ENCODE measurements at places on chromosomes 13 and 19.

DNA sequence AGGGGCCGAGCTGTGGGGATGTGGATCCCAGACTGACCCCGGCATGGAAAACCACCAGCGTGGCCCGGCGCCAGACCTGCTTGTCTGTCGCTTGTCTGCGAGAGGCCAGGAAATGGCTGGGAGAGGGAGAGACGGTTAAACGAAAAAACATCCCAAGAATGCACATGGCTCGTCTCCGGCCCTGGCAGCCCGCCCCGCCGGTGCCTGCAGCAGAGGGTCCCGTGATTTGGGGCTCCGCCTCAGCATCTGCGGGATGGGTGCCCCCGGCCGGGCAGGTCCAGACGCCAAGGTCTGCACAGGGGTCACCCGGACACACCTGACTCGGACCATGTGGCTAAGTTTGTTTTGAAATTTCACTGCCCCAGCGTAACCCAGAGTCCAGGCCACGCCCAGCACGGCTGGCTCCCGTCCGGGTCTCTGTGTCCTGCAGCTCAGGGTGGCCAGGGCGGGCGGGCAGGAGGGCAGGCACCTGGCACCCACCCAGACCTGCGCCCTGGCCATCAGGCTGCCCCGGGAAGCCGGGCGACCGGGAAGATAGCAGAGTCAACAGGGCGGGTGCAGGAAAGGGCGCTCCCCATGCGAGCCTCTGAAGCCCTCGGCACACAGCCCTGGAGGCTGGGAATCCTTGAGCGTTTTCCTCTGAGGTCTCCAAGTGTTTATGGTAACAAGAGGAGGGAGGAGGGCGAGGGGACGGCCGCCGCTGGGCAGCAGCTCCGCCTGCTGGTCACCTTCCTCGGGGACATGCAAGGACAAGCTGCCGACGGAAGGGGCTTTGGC is 103.2 kb downstream of the GADD45B start:
- peak; percentile 83 for DNase-seq

DNA sequence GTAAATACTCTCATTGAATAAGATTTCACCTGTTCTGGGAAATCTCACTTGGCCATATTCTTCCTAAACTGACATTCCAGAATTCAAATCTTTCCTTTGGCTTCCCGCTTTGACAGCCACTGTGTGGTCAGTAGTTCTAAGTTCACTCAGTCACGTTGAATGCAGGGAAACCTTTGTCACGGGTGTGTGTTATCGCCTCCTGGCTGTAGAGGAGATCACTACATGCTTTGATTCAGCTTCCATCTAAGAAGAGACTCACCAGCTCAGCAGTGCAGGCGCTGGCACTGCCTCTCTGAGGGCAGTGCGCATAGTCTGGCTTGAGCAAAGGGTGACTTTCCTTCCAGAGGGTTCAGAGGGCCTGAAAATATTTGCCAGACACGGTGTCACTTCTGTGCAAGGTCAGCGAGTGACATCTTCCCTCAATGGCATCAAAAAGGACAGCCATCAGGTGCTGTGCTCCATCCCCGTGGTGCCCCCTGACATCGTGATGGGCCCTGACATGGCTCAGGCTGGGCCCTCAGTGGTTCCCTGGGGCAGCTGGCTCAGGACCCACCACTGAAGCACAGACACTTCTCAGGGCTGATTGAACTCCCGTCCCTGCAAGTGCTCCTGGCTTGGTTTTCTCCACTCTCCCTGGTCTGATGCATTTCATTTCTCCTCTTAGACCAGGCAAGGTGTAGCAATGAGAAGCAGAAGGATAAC is 635.4 kb upstream of the ARGLU1 start:
- DNase-seq = peak; percentile 39

DNA sequence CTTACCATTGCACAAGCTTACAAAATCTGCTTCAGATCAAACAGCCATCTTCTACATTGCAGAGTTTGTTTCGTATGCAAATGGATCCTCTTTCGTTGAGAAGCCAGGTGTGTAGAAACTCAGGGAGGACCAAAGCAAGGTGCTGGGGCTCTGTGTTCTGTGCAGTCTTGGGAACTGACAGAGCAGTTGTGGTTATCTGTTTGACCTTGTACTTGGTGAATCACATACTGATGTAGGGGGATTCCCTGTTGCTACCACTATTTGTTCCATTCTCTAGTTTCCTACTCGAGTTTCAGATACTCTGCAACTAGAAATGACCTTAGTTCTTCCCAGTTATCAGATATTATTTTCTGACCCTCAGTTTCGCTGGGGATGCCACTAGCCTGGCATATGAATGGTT is 95.2 kb upstream of the CLDN10 start:
- no peak for DNase-seq

DNA sequence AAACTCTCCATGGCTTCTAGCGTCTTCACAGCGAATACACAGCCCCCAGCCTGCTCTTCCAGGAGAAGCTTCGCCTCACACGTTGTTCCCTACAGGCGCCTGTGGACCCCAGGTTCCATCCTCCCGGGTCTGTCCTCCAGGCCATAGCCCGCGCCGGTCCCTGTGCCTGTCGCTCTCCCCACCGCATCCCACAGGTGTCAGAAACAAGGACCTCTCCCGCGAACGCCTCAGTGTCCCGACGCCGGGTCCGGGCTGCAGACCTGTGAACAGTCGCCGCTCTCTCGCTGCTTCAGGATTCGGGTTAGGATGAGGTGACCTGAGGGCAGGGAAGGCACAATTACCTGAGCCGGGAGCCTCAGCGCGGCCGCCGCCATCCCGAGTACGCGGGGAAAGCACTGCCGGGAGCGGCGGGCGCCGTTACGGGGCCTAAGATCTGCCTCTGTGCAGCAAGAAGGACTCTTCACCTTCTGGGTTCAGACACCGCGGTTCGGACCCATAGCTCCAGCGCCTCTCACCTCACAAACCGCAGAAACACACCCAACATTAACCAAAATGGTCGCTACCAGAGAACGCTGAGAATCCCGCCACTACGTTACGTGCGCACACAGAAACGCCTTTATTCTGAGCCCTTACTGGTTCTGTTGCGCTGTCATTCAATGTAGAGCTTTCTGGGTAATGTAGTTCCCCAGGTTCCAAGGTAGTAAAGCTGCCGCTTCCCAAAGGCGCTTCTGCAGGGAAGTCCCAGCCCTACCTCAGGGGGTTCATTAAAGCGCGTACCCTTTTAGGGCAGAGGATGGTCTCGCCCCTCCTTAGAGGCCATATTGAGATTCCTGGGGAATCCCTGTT is at the start of gene ZNF418:
ZNF418 (minus strand) TSS at position 583 of the 846 bp plus-strand sequence. CDS start 1,580 bp downstream, outside the sequence.
- DNase-seq = peak; percentile 74

DNA sequence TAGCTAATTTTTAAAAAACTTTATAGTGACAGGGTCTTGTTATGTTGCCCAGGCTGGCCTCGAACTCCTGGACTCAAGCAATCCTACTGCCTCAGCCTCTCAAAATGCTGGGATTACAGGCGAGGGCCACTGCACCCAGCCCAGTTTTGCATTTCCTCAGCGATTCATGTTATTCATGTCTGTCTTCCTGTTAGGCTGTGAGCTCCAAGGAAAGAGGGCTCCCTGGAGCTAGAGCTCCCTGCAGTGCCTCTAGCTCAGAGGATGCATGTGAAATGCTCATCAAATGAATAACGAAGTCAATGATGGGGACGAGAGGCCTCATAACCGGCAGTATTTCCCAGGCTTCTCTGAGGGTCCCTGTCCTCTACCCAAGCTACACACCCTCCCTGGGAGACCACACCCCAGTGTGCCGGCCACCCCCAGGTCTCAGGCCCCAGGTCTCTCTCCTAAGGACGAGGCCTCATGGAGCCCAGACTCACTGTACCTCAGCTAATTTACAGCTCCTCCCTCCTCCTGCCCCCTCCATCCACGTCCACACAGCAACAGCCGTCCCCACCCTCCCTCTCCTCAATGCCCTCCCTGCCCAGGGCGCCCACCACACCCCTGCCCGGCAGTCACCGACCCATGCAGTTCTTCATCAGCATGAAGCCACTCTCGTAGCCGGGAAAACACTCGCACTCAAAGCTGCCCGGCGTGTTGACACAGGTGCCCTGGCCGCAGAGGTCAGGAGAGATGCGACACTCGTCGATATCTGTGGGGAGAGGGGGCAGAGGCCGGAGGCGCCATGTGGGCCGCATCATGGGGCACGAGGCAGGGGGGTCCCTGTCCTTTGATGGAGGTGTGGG is 28.5 kb downstream of the FBN3 start:
- DNase-seq = no peak

GRCh38 chr19:23527797-23528196 is 132.5 kb upstream of the ZNF91 start:
- no peak for DNase-seq

DNA sequence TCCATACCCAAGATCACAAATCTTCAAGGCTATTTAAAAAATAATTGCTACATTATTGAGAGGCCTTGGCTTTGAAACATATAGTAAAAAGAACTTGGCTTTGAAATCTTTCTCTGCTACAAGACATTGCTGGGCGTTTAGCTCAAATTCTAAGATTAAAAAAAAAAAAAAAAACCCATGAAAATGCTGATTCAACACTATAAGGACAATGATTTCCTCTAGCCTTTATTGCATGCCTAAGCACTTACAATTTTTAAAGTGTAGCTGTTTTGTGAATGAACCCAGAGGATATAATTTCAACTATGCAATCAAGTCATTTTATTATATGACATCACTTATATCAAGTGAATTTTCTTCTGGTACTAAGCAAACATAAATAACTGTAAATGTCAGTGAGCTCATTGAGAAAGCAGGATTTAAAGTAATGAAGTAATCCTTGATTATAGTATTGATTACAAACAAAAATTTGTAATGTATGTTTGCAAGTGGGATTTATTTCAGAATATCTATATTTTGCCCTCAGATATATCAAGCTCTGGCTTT is 340.0 kb upstream of the GPC6 start:
- DNase-seq = no peak

DNA sequence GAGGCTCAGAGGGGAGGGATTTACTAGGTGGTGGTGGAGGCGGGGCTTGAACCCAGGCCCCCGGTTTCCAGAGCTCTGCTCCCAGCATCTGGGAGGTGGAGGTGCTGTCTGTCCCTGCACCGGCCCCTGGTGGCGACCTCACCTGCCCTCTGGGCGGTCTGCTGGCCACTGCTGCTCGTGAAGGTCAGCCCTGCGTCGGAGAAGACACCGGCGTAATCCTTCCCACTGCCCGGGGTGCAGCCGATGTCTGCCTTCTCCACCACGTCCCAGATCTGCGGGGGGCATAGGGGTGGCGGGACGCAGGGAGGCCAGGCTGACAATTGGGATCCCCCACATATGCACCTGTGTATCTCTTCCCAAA is 12.8 kb downstream of the C3 start:
- no peak for DNase-seq

DNA sequence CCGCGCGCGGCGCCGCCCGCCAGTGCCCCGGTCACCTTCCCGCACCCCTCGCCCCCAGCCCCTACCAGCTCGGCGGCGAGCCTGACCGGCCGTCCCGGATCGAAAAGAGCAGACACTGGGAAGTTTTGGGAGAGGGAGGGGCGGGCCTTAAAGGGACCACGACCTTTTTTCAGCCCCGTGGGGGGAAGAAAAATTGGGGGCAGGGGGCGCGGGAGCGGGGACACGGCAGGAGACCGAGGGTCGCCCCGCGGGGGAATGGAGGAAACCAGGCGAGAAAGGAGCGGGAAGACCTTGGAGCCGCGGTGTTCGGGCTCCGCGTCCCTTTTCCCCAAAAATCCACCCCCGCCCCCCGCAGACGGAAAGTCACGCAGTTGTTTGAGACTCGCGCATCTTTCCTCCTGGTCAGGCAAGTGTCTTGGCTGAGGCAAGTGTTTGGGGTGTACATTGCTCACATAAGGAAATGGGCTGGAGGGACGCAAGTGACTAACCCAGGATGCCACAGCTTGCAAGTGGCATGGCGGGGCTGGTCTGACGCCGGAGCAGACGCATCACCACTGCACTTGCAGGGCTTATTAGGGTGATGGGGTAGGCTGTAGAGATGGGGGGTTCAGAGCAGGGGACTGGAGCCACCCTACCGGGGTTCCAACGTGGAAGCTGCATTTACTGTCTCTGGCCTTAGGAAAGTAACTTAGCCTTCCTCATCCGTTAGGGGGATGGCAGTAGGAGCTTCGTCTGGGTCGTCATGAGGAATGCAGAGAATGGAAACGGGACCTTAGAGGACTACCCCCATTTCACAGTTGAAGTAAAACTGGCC is 2.7 kb upstream of the HNRNPL start:
- no peak for DNase-seq

DNA sequence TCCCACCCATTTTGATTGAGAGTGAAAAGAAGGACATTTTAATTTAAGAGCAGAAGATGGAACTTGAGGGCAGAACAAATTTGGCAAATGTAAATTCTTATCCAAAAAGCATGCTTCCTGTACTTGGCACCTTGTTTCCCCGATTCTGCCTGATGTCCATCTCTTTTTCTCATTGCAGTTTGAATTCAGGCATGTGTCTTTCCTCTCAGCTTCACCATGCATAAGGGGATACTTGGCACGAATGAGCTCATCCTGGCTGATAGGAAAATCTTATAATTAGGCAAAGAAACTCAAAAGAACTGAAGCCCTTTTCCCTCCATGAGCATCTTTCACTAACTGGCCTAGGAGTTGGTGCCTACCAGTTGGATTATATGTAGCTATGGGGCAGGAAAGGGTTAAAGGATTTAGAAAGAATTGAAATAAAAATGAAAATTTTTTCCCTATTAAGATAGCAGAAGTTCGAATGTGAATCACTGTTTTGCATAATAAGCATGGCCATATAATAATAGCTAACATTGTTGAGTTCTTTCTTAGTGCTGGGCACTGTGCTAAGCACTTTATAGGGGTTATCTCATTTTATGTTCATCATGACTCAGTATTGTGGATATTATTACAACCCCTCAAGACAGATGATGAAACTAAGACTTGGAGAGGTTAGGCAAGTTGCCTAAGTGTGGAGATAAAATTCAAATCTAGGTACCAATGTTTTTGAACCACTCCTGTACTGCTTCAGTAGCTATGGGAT is 386.6 kb downstream of the KCNRG start:
- DNase-seq = no peak

DNA sequence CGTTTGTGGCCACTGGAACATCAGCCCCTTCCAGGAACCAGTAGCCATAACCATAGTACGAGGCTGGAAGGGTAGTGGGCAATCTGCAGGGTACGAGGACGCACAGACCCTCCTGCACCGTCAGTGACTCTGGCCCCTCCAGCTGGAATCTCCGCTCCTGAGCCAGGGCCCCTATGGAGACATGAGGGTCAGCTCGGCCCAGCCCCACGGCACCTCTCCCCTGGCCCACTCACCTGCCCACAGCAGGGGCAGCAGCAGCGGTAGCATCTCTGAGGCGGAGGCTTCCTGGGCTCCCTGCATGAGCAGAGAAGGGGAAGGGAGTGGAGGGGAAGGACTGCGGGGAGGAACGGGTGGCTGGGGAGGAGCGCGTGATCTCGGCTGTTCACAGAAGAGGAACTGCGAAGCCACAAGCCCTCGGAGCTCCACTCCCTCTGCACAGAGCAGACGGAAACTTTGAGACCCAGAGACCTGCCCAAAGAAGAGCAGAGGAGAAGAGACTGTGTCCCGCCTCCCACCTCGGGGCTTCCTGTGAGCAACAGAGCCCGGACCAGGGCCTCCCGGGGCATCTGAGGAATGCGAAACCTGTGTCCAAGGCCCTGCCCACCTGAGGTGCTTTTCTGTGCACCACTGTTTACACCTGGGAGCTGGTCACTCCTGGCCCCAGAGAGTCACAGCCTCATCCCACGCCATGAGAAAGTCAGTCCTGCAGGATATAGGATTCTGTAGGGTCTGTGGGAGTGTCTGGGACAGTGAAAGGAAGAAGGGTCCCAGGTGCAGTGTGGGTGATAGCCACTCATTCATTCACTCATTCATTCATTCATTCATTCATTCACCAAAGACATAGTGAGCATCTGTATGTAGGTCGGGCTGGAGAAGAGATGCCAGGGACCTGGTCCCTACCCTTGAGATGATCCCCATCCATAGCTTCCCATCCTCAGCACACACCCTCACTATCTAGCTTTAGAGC is at the start of gene SIGLEC6:
SIGLEC6 (minus strand) TSS at position 322 of the 967 bp plus-strand sequence; CDS start at position 300, 22 bp downstream.
- no peak for DNase-seq

All from BE2C (cell line).